ENCODE measurements at places on chromosomes 12 and 14.

GRCh38 chr12:53700567-53700966, 24.7 kb upstream of the ATP5MC2 start:
- DNase-seq: no peak

GRCh38 chr12:120649442-120650232, 9.2 kb downstream of the CABP1 start:
- DNase-seq: peak; percentile 57

DNA sequence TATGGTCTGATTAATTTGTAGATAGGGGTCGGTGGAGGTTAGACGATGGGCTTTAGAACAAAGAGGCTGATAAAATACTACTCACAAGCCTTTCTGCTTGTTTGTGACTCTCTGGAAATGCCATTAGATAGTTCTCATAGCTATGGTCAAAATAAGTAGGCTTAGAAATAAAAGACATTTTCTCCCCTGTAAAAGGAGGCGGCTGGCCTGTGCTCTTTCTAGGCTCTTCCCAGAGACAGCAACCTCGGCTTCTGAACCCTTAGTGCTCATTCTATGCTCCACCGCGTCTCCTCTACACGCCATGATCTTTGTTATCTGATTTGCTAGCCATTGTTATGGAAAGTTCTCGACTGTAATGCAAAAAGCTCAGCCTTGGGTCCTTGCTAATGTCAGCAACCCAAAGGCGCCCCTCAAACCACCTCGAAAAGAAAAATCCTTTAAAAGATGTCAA, 64.5 kb downstream of the CRADD start:
- DNase-seq: no peak

DNA sequence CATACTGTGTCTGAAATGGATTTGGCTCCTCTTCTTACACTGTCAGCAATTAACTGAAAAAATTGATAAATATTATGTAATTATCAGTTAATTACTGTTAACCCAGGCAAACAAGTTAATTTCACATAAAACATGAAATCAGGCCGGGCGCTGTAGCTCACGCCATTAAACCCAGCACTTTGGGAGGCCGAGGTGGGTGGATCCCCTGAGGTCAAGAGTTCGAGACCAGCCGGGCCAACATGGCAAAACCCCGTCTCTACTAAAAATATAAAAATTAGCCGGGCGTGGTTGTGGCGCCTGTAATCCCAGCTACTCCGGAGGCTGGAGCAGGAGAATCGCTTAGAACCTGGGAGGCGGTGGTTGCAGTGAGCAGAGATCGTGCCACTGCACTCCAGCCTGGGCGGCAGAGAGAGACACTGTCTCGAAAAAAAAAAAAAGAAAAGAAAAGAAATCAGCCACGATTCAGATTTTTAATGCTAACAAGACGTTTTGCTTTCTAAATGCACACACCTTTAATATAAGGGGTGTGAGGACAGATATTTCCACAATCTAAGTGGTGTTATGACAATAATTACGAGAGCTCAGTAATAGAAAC, 473 bp upstream of the TMEM19 start:
- DNase-seq: no peak

DNA sequence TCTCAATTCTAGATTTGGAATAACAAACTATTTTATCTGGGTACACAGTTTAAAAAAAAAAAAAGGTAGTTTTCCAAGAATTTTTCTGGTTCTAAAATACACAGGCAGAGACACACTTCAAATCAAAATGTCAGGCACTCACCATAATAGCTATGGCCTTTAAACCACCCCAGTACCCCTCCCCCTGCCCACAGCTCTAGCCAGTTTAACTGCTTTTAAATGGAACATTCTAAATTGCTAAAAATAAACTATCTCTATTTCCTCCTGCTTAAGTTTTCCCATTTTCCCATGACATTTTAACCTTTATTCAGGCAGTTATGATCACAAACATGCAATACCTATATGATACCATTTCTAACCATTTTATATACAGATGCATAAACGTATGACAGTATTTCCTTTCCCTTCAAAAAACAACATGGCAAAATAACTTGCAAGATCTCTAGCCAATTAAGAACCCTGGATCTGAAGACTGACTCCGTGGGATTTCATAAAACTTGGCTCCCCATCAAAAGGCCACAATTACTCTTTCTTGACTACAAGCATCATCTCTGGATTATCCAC, 46.3 kb downstream of the PPP2R5E start:
- DNase-seq: no peak

- no peak for DNase-seq
Measured at GRCh38 chr12:63941879-63942278, 97.4 kb downstream of the SRGAP1 start.

GRCh38 chr12:9721394-9722092, 11.4 kb downstream of the CLECL1 start:
- DNase-seq: peak; percentile 77

DNA sequence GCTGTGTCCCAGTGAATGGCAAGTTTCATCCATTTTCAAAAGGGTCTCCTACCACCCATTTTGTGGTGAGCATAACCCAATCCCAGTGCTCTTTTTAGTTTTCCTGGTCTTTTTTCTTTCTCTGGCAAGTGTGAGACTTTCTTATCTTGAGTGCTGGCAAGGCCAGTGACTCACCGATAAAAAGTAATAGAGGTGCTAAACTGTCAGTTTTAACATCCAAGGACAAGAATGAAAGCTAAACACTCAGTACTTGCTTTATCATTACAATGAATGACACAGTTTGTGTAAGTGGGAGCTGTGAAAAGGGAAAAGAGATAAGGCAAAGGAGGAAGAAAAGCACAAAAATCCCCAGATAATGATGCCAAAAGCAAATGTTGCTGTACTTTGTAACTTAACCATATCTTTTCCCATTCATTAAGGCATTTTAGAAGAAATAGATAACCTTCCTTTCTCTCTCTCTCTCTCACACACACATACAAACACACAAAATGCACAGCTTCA, 4.9 kb upstream of the LRIG3 start:
- DNase-seq: no peak

DNA sequence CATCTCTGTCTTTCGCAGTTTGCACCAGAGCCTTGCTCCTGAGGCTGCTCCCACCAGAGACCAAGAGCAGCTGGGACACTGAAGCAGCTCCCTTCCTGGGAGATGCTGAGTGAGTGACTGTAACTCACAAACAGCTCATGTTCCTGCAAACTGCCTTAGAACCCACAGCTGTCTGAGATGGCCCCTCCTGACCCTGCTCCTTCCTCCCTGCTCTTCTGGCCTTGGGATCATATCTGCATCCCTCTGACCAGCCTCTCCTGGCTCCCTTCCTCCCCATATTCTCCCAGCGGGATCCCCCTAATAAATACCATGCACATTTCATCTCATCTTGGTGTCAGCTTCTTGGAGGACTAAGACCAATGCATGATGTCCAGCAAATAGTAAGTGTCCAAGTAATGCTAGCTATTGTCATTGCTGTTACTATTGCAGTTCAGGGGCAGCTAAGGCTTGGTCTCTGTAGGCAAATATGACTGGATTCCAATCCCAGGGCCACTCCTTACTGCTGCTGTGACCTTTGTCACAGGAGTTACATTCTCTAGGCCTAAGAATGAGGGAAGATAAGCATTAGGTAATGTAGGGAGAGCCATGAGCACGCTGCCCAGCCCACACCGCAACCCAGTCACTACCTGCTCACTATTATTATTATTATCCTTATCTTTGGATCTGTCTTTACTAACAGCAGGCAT, 47.9 kb downstream of the SYNE3 start:
- no peak for DNase-seq

GRCh38 chr14:22547313-22547947, 41.6 kb downstream of the DAD1 start:
- peak; percentile 19 for DNase-seq

GRCh38 chr12:91852634-91853033, 293.0 kb downstream of the BTG1 start:
- no peak for DNase-seq

DNA sequence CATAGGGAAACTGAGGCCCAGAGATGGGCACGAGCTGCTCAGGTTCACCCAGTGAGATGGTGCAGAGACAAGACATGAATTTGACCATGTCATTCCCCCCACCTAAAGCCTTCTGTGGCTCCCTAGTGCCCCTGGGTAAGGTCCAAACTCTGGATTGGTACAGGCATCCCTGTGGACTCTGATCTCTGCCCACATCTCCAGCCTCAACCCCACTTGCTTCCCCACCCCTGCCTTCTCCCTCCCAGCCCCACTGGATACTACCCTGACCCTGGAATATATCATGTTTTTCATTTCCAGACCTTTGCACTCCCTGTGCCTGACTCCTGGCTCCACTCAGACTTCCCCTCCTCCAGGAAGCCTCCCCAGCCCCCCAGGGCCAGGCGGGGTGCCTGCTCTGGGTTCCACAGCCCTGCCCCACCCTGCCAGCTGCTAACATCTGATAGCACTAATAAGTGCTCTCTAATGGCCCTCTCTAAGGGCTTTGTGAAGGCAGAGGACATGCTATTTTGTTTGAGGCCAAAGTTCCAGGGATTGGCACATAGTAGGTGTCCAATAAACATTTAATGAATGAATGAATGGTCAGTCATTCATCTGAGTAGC, 1.1 kb upstream of the SDSL start:
- DNase-seq: no peak

All from suppressor macrophage (primary cell).